ENCODE measurements at places on chromosomes 4 and X.

- no peak for DNase-seq
Measured at GRCh38 chrX:41502004-41502403, 54.9 kb downstream of the NYX start.

DNA sequence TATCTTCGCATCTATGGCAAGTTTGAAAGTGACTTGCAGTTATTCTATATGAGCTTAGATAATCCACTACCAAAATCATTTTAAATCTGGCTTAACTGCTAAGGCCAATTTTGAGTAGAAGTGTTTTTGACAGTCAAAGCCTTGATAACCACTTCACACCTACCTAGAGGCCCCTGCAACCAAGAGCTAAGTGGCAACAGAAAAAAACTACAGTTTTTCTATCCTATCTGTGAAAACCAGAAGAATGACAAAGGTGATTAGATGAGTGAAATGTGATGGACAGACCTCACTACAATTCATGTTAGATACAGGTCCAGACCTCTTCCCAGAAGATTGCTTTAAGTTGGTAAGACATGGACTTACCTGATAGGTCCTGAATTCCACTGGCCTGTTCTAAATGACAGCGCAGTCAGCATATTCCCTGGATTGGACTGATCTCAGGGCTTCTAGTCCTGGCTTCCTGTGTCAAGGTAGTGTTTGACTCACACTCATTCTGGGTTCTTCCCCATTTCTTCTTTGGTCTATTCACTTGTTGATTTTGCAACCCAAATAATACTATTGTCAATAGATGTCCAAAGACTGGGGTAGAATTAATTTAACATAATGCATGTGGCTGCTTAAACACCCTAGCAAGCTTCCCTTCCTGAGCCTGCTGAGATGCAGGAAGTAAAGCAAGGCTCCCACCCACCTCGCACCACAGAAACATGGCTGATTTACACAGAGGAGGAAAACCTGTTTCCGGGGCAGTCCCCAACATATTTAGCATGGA, 65.1 kb downstream of the PPP3CA start:
- DNase-seq, result no peak

GRCh38 chr4:88308587-88308986, 24.2 kb upstream of the PPM1K start:
- no peak for DNase-seq

- peak; percentile 38 for DNase-seq
Measured at GRCh38 chrX:47232803-47233332, at the start of gene USP11. Gene USP11, plus strand, starts transcription at chrX:47233009. Its CDS starts 35 bp downstream, at chrX:47233044.

GRCh38 chrX:10931976-10932375, 179.2 kb upstream of the HCCS start:
- no peak for DNase-seq

- no peak for DNase-seq
Measured at GRCh38 chr4:37620176-37620575, 66.0 kb downstream of the RELL1 start.

GRCh38 chr4:172927096-172927814, 241.4 kb upstream of the GALNT7 start:
- DNase-seq, result no peak

DNA sequence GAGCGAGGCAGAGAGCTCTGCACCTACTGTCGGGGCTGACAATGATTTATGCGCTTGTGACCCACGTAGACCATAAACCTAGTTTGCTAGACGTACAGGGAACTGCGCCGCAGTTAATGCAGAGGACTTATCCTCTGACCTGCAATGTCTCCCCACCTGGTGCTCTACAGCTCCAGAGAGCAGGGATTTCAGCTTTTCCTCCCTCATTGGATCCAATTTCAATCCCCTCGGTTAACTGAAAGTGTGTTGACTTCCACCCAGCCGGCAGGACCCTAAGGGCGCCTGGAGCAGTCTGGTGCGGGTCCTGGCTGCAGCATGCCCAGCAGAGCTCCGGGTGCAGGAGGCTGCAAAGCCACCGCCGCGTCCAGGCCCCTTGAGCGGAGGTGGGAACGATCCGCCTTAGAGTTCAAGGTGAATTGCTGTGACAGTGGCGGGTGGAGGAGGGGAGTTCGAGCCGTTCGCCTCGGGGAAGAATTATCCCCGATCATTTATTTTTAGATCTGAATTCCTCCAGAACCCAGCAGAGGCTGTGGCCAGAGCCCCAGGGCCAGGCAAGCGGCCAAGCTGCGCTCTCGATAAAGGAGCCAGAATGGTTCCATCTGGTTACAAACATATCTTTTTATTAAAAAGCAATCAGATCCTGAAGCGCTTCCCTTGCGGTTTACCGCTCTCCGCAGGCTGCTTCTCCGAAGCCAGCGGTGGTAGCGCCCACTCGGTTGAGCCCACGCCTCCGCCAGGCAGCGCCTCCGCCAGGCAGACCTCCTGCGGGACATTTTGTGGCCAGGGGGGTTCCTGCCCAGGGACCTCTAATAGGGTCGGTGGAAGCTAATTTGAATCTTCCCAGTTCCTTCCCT, 66.0 kb downstream of the FBXO8 start:
- no peak for DNase-seq

GRCh38 chr4:3708611-3709010, 57.6 kb upstream of the ADRA2C start:
- DNase-seq, result no peak

GRCh38 chr4:40865696-40866095, 115.9 kb downstream of the NSUN7 start:
- no peak for DNase-seq

DNA sequence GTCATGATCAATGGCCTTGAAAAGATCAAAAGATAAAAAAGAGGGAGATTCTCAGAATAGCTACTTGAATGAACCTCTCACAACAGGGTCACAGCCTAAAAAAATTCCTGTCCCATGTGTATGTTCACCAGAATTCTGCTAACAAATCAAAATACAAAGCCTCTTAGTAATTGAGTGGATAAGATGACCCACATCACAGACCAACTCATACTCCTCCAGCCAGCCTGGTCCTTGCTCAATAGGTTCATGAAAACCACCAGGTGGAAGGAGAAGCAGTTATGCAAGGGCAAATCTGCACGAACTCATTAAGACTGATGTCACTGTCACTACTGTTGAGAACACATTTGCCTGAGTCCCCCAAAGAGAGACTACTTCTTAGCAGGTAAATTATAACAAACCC, 21.5 kb downstream of the WDFY3 start:
- no peak for DNase-seq

DNA sequence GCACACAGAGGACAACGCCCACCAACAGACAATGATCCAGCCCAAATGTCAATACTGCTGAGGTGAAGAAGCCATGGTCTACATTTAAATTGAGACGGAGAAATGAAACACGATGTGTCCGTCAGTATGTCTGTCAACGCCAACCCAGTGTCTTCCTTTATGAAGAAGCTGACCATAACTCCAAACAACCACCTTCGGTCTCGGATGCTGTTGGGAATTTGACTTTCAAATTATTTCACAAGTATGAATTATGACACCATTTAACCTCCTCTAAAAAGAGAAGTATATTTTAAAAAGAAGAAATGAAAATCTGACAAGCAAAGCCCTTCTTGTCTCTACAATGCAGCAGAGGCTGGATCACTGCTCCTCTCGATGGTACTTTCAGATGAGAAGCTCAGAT, 123.7 kb upstream of the MAP3K15 start:
- no peak for DNase-seq

DNA sequence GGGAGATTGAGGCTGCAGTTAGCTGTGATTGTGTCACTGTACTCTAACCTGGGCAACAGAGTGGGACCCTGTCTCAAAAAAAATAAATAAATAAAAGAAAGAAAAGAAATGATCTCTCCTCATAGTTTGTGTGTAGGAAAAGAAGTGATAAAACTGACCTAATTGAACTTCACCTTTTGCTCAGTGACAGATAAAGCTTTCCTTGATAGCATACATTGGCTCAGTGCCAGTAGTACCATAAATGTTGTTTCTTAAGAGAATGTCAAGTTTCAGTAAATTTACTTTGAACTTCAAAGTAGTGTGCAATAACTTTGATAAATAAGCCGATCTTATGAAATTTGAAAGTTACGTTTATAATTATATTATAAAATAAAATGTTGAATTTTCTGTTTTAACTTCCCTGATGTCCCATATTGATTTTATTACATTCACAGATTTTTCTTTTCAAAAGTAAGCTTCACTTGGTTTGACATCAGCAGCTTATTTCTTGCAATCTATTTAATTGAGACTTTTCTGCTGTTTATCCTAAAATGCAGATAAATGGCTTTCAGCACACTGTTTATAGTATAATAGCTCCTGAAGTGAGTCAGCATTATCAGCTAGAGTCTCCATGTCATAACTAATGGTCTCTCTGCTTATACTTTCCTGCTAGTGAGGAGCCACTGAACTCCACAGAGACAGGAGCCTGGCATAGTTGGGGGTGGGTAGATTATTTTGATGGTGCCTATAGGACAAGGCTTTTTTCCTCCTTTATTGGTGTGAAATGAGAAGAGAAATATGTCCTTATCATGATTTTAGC, 330.1 kb downstream of the BMPR1B start:
- no peak for DNase-seq

DNA sequence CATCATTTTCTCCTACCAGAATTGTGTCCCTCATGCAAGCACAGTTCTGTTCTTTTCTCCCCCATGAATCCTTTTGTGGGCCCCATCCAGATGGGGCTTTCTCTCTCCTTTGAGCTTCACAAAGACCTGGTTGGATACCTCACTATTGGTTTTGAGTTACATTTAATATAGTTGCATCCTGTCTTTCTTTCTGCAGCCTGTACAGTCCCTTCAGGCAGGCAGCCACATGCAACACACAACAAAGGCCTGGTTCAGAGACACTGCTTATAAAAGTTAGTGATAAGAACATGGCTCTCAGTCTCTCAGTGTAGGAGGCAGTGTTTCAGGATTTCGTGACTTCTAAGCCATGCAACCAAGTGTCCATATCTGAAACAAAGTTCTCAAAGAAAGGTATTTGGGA, 70.6 kb upstream of the PAGE3 start:
- no peak for DNase-seq

GRCh38 chr4:174318829-174319764, 35.4 kb downstream of the CEP44 start:
- DNase-seq, result no peak

DNA sequence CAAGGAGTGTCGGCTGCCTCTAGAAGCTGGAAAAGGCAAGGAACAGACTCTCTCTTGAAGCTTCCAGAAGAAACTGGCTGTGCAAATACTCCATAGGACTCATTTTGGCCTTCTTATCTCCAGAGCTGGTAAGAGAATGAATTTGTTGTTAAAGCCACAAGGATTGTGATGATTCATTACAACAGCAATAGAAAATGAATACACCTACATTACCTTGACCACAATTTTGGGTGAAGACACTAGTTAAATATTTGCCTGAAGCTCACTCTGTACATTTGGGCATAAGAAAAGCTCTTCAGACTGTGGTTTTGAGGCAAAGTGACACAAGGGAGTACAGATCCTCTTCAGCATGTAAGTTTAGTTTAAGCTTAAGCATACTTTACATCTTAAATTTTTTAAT, 134.5 kb upstream of the TLL1 start:
- DNase-seq, result no peak

GRCh38 chr4:77126809-77127208, 30.2 kb upstream of the CCNG2 start:
- DNase-seq, result no peak

GRCh38 chr4:67714248-67714583, 13.3 kb upstream of the UBA6 start:
- DNase-seq, result no peak

- DNase-seq, result no peak
Measured at GRCh38 chr4:83677656-83678055, 141.7 kb downstream of the GPAT3 start.

DNA sequence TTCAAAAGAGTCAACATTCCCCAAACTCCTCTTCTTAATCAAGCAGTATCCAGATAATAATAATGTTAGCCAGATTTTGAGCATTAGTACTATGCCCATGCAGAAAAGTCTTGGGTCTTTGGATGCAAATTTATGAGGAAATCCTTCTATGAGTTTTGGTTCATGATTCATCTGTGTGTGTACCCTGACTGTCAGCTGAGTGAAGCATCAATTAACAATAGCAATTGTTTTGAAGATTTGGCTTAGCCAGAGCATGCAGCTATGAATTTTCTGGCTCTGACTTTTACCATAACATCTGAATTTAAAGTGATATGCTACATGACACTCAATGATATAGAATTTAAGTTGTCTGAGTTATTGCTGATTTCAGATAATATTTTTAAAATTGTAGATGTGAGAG, 145.8 kb downstream of the KLHL4 start:
- DNase-seq, result no peak

DNA sequence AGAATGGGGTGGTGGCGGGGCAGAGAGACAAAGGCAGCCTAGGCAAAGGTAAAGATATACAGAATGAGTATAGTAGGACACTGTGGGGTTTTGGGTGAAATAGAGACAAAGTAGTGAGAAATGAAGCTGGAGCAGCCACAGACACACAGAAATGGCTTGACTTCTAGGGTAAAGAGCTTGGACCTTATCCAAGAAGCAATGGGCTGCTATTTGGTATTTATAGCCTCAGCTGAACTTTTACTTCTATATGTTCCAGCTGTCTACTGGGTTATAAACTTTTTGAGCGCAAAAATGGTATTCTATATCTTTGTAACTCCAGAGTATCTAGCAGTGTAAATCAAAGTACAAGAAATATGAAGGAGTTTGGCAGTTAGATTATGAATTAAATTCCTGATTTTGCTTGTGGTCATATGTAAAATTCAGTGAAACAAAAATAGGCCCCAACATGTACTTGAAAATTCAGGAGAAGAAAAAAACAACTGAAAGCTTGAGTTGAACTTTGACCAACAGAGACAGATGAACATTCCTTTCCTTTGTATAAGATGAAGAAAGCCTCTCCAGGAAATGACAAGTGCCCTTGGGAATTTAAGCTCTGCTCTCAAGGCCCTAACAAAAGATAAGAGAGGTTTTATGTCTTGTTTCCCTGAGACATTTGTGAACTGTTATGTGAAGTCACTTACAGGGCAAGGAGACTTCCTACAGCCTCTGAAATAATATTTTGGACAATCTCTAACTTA, 354.1 kb downstream of the CHIC1 start:
- DNase-seq, result no peak

DNA sequence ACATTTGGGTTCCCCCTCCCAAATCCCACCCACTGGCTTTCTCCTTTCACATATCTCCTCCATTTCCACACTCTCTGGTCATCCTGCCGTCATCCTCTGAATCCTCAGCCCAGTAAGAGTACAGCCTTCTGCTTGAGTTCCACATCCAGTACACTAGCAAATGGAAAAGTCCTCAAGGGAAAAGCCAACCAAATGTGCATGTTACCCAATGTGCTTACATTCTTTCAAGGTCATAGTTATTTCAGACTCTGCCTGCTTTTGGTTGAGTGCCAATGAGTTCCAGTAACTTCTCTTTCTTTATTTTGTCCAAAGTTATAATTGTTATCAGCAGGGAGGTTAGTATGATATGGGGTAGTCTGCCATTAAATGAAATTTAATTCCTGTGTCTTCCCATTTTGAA, 78.1 kb downstream of the SRPX start:
- DNase-seq, result no peak

DNA sequence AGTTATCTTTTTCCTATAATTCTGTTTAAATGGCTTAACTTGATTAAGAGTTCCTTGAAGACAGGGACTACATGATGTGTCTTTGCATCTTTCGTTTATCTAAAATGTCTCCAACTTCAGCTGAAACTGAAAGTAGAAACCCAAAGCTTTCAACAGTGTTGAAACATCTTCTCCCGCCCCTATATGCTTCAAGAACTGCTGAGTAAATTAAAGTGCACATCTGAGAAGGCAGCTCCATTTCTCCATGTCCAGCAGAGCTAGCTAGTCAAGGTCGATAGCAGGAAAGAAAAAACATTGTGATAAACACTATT, 185.7 kb upstream of the TBL1X start:
- no peak for DNase-seq

- no peak for DNase-seq
Measured at GRCh38 chrX:437661-438390, 51.1 kb upstream of the PPP2R3B start.
